ENCODE measurements at places on chromosomes 12 and 14. TPM values are rescaled to one million over a fixed set of nuclear protein-coding genes. Genes with fewer than 3 reads are reported as not detected.

KRT6A gene
- total RNA-seq, result not detected

DNA sequence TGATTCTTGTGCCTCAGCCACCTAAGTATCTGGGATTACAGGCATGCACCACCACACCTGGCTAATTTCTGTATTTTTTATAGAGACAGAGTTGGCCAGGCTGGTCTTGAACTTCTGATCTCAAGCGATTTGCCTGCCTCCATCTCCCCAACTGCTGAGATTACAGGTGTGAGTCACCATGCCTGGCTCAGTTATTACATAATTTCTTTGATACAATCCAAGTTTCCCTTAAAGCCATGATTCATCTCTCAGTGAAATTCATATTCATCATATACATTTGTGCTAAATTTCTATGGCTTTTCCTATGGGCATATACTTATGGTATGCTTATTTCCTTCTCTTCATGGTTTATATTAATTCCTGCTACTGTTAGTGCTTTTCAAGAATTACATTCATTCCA is 29.1 kb upstream of the PZP start:
- H3K36me3 ChIP-seq, result no peaks in the 10 kb centered on the region
- H3K27ac ChIP-seq, result no peak overlapping the region
- peaks cover 7% of the 10 kb centered on the region for H3K4me1 ChIP-seq
- peaks cover 28% of the 10 kb centered on the region for H3K27me3 ChIP-seq
- no peak for DNase-seq

GRCh38 chr12:104641862-104642261 is 185.1 kb downstream of the CHST11 start:
- no peak overlapping the region for H3K4me3 ChIP-seq

- peaks cover under 1% of the 10 kb centered on the region for H3K4me1 ChIP-seq
- no peak for DNase-seq
- no peaks in the 10 kb centered on the region for H3K27me3 ChIP-seq
- H3K36me3 ChIP-seq, result peaks cover 75% of the 10 kb centered on the region
Observed at GRCh38 chr12:51059086-51059485, 11.0 kb downstream of the LETMD1 start.

- no peaks in the 10 kb centered on the region for H3K36me3 ChIP-seq
- H3K4me3 ChIP-seq, result no peak overlapping the region
- H3K4me1 ChIP-seq, result peaks cover 5% of the 10 kb centered on the region
Observed at GRCh38 chr12:13187399-13187798, 9.1 kb upstream of the EMP1 start.

- no peaks in the 10 kb centered on the region for H3K36me3 ChIP-seq
- H3K27me3 ChIP-seq, result no peaks in the 10 kb centered on the region
- DNase-seq, result no peak
Observed at GRCh38 chr12:64001439-64001838, 156.9 kb downstream of the SRGAP1 start.

DNA sequence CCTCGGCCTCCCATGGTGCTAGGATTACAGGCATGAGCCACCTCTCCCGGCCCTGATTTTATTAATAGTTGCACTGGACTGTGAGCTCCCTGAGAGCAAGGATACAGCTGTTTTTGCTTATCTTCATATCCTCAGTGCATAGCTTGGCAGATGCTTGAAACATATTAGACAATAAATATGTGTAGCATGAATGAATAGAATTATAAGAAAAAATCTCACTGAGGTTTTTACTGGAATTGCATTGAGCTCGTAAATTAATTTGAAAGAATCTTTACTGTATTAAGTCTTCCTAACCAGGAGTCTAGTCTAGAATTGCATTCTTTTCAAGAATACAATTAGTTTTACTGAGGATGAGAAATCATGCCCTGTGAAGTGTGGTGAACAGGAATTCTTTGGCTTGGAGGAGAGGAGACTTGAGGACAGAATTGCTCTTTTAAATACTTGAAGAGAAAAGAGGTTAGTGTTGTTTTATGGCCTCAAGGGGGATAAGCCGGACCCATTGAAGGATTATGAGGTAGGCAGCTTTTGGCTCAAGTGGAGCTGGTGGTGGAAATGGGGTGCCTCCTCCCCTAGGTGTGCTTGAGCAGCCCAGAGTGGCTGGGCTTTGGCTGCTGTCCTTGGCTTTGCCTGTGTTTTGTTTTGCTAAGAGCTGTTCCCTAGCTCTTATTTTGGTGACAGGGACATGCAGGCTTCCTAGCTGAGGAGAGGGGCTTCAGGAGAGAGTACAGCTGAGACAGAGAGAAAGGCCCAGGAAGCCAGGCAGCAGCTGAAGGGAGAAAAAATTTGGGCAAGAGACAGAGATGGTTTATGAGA is 34.0 kb downstream of the PLEKHD1 start:
- no peaks in the 10 kb centered on the region for H3K4me1 ChIP-seq
- H3K4me3 ChIP-seq, result no peak overlapping the region
- H3K36me3 ChIP-seq, result no peaks in the 10 kb centered on the region

ESR2 gene
- total RNA-seq, result not detected

DNA sequence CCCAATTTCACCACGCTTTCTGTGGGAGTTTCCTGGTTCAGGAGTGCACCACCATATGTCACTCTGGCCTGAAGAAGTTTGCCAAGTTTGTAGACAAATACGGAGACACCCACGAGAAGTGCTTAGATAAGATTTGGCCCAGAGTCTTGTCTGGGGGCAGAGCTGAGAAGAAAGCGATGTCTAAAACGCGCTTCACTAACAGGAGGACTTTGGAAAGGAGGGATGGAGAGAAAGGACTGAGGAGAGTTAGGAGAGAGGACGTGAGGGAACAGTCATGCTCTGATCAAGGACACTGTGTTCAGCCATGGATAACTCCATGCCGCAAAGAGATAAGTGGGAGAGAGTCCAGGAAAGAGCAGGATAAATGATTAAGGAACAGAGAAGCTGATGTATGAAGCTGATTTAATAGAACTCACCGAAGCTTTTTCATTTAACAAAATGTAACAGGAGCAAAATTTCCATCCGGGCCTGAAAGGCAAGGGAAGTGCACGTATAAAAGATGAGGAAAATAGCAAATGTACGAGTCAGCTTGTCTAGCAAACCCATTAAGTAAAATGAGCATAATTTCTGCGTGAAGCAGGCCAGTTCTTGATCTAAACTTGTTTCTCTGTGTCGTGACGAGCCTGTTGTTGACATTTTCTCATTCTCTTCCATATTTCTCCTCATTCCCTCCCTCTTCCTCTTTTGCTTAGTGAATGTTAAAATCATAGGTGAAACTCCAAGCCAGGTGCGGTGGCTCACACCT is 23.4 kb upstream of the MAP3K9 start:
- no peak overlapping the region for H3K4me3 ChIP-seq
- no peak for DNase-seq
- H3K27ac ChIP-seq, result no peak overlapping the region
- H3K4me1 ChIP-seq, result peaks cover 2% of the 10 kb centered on the region
- peaks cover 3% of the 10 kb centered on the region for H3K36me3 ChIP-seq
- peaks cover 2% of the 10 kb centered on the region for H3K27me3 ChIP-seq

FOXG1 gene
- not detected for total RNA-seq

DNA sequence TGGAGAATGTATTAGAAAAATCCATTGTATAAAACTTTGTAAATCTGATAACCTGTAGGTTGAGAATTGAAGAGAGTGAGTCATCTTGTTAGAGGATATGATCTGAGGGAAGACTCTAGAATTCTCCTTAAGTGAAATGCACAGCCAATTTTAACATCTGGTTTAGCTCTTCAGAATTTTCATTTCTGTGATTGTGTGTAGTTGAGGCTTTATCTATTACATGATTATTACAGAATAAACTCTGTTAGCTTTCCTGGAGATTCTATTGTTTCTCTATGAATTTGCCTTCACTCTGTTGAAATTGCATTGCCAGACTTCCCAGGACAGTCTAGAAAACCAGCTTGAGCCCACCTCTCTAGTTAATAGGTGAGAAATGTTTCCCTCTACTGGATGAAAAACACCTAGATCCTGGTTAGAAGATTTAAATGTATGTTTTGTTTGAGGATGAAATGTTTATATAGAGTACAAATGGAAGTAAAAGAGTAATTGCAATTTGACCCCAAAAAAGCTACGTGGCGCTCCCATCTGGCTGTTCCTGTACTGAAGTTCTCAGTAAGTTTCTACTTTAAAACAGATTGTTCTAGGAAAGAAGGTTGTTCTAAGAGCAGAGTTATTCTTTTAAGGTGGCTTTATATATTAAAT is 2.9 kb downstream of the NUDT4 start:
- peaks cover 40% of the 10 kb centered on the region for H3K4me1 ChIP-seq
- DNase-seq, result no peak
- no peaks in the 10 kb centered on the region for H3K27me3 ChIP-seq
- H3K36me3 ChIP-seq, result peaks cover 49% of the 10 kb centered on the region
- H3K27ac ChIP-seq, result peak overlapping the region; percentile 100

RIC8B gene
- 11.4 TPM for total RNA-seq

DNA sequence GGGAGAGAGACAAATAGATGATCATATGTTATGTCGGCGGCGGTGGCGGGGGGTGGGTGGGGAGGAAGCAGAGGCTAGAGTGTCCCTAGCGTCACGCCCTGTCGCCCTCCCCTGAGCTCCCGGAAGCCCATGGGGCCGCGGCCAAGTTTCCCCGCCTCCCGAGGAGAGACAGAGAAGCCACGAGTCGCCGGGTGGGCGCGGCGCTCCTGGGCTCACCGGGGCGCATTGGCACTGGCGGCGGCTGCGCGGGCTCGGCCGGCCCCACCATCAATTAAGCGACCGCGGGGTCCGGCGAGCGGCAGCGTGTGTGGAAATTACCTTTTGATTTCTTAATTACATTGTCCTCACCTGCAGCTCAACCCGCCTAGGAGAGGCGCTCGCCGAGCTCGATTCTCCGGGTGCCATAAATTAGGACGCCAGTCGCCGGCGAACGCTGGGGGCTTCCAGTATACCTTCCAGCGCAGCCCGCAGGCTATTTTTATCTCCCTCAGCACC is 119.9 kb upstream of the LHX5 start:
- H3K36me3 ChIP-seq, result no peaks in the 10 kb centered on the region
- H3K27me3 ChIP-seq, result peaks cover 14% of the 10 kb centered on the region
- H3K4me3 ChIP-seq, result peak overlapping the region; percentile 34
- H3K27ac ChIP-seq, result no peak overlapping the region
- DNase-seq, result no peak
- H3K4me1 ChIP-seq, result peaks cover 3% of the 10 kb centered on the region

RNASE2 gene
- total RNA-seq, result not detected

DNA sequence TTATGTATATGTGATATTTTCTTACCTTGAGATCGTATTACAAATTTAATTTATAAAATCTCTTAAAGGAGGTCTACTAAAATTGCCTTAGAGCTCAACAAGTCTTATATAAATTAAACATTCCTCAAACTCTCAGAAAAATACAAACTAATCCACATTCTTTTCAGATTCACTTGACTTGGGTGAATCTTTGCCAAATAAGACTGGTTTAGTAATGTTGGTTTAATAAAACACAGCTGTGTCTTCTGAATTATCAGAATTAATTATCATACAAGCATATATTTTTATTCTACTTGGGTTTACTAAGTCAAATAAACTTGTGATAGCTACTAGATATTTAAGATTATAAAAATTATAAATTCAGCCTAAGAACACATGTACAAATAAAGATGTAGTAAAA is 13.3 kb downstream of the GLIPR1L2 start:
- DNase-seq, result no peak
- H3K36me3 ChIP-seq, result no peaks in the 10 kb centered on the region
- H3K27ac ChIP-seq, result no peak overlapping the region
- no peak overlapping the region for H3K4me3 ChIP-seq

- H3K4me1 ChIP-seq, result peaks cover 74% of the 10 kb centered on the region
- H3K4me3 ChIP-seq, result peak overlapping the region; percentile 91
- H3K27ac ChIP-seq, result peak overlapping the region; percentile 95
- no peaks in the 10 kb centered on the region for H3K27me3 ChIP-seq
Observed at GRCh38 chr14:92650581-92651105, 97.8 kb downstream of the LGMN start.

DNA sequence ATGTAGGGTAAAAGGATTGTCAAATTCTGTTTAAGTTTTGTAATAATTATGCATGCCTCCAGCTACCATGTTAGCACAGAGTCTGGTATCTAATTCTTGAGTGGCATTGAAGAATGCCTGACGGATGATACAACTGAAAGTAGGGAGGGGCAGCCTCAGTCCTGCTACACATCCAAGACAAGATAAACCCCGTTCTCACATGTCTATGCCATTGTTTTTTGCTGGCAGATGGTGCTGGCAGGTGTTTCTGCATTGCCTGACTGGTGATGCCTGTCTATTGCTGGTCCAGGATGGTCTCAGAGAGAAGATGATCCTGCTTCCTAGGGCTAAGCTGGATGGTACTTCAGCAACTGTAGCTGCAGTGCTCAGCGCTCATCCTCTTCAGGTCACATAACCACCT is 245.8 kb upstream of the NAV3 start:
- H3K27me3 ChIP-seq, result no peaks in the 10 kb centered on the region
- H3K4me3 ChIP-seq, result no peak overlapping the region
- H3K27ac ChIP-seq, result no peak overlapping the region
- H3K4me1 ChIP-seq, result no peaks in the 10 kb centered on the region

- DNase-seq, result no peak
- no peak overlapping the region for H3K4me3 ChIP-seq
- H3K36me3 ChIP-seq, result no peaks in the 10 kb centered on the region
- H3K4me1 ChIP-seq, result no peaks in the 10 kb centered on the region
Observed at GRCh38 chr12:114638790-114639435, 45.1 kb downstream of the TBX3 start.

GRCh38 chr12:7001921-7002591 is 16.2 kb downstream of the LPCAT3 start:
- H3K27me3 ChIP-seq, result no peaks in the 10 kb centered on the region
- H3K36me3 ChIP-seq, result peaks cover 48% of the 10 kb centered on the region
- peak overlapping the region; percentile 3 for H3K27ac ChIP-seq
- no peak for DNase-seq

GRCh38 chr14:76186308-76187027 is 34.7 kb downstream of the GPATCH2L start:
- peaks cover 72% of the 10 kb centered on the region for H3K36me3 ChIP-seq
- no peak overlapping the region for H3K4me3 ChIP-seq
- no peak overlapping the region for H3K27ac ChIP-seq
- H3K4me1 ChIP-seq, result peaks cover 15% of the 10 kb centered on the region
- no peaks in the 10 kb centered on the region for H3K27me3 ChIP-seq

DNA sequence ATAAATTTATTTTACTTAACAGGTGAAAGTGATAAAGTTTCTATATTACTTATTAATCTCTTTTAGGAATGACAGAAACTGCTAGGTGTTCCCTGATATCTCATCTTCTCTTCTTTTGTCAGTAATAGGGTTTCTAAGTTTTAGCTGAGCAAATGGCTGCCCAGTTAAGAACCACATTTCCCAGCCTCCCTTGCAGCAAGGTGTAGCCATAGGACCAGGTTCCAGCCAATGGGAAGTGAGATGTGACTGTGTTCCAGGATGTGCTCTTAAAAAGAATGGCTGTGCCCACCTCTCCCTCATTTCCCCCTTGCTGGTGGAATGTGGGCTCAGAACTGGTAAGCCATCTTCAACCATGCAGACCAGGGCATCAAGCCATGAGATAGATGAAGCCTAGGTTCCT is 165.6 kb downstream of the HELB start:
- no peak overlapping the region for H3K4me3 ChIP-seq
- DNase-seq, result no peak

- no peak for DNase-seq
- H3K4me3 ChIP-seq, result no peak overlapping the region
- H3K4me1 ChIP-seq, result peaks cover 24% of the 10 kb centered on the region
- peak overlapping the region; percentile 83 for H3K27ac ChIP-seq
- no peaks in the 10 kb centered on the region for H3K27me3 ChIP-seq
Observed at GRCh38 chr12:131090274-131091210, 136.8 kb downstream of the ADGRD1 start.

TEX52 gene
- not detected for total RNA-seq

- H3K27ac ChIP-seq, result no peak overlapping the region
- H3K27me3 ChIP-seq, result no peaks in the 10 kb centered on the region
- DNase-seq, result no peak
- no peaks in the 10 kb centered on the region for H3K36me3 ChIP-seq
- H3K4me1 ChIP-seq, result no peaks in the 10 kb centered on the region
Observed at GRCh38 chr14:94321421-94322271, 1.5 kb downstream of the SERPINA6 start.
